Smooth muscle cell of trachea (primary cell): ENCODE measurements at places on chromosomes 12 and 14. TPM values are rescaled to one million over a fixed set of nuclear protein-coding genes. Genes with fewer than 3 reads are reported as not detected.

The RBMS2 gene
- 16.4 and 18.2 TPM in 2 replicates for total RNA-seq

The CEP170B gene
- total RNA-seq = 14.7 and 28.0 TPM in 2 replicates

The KRT85 gene
- not detected in 2 replicates for total RNA-seq

The HPD gene
- total RNA-seq = 0.66 and 1.3 TPM in 2 replicates

The KLRC3 gene
- not detected in 2 replicates for total RNA-seq

The TBK1 gene
- total RNA-seq = 29.1 and 36.5 TPM in 2 replicates

The OAS2 gene
- 2.9 and 3.3 TPM in 2 replicates for total RNA-seq

The RND1 gene
- total RNA-seq = under 0.01 and 0.33 TPM in 2 replicates

The TMEM63C gene
- not detected in 2 replicates for total RNA-seq

The TMPRSS12 gene
- not detected in 2 replicates for total RNA-seq

The NGB gene
- total RNA-seq = not detected in 2 replicates

The PRIMA1 gene
- not detected in 2 replicates for total RNA-seq

The DRAM1 gene
- total RNA-seq = 42.0 and 112 TPM in 2 replicates

The LALBA gene
- not detected in 2 replicates for total RNA-seq

The GLT1D1 gene
- not detected in 2 replicates for total RNA-seq

The C14orf39 gene
- total RNA-seq = 0.33 and 0.44 TPM in 2 replicates

The POTEG gene
- total RNA-seq = not detected in 2 replicates

The ESYT1 gene
- total RNA-seq = 396 and 399 TPM in 2 replicates

The SPIC gene
- total RNA-seq = not detected in 2 replicates

The LRRC10 gene
- total RNA-seq = not detected in 2 replicates

The KRT74 gene
- not detected in 2 replicates for total RNA-seq

The ALG10B gene
- 2.3 and 6.0 TPM in 2 replicates for total RNA-seq

The IQSEC3 gene
- under 0.01 and 1.3 TPM in 2 replicates for total RNA-seq

The KERA gene
- total RNA-seq = not detected in 2 replicates

The SDS gene
- total RNA-seq = not detected in 2 replicates

The SDR9C7 gene
- total RNA-seq = 0.15 TPM in 1 of 2 replicates, not detected in the other

The ART4 gene
- 0.44 TPM in 1 of 2 replicates, not detected in the other for total RNA-seq

The KRT71 gene
- total RNA-seq = not detected in 2 replicates

The RPL10L gene
- not detected in 2 replicates for total RNA-seq

The SERPINA9 gene
- total RNA-seq = 0.50 TPM in 1 of 2 replicates, not detected in the other

The WNT1 gene
- not detected in 2 replicates for total RNA-seq

The IL26 gene
- not detected in 2 replicates for total RNA-seq
